ENCODE measurements at places on chromosomes 11 and 22.
A peak's percentile ranks its signal among the peaks of the same experiment; 100 is the strongest.

GRCh38 chr22:29772170-29772641 lies 5.0 kb downstream of the UQCR10 start:
- DNase-seq, result no peak

GRCh38 chr11:117589063-117589462 lies 208.0 kb downstream of the DSCAML1 start:
- no peak for DNase-seq

DNA sequence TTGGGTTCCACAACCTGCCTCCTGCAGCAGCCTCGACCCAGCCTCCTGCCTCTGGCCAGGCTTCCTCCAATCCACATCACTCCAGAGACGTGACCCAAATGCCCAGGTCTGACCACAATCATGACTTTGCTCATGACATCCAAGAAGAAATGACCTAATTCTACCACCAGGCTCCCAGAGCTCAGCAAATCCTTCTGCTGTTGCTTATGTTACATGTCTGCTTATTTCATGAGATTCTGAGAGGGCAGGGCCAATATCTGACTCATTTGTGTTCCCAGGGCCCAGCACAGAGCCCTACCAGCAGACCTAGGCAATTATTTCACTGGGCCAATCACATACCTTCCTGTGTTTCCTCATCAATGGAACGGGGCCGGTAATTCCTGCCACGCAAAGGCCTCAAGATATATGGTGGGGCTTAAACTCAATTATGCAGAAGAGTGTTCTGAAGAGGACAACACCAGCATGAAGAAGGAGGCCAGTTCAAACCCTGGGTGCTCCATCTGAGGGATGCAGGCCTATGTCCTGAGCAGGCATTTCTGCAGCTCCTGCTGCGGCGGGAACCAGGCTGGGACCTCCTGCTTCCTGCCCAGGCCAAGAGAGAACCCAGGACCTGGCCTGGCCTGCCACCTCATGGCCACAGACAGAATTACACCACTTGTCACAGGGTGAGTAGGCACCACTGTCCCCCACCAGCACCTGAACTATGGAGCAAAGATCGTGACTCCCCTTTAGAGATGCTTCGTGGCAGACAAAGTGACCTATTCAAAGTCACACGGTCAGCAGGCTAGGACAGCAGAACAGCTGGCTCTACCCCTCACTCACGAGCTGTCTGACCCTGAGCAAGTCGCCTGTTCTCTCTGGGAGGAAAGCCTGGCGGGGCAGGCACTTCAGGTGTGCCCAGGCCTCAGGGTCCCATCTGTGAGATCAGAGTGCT lies 5.9 kb downstream of the CENPM start:
- peak; percentile 82 for DNase-seq

- DNase-seq, result no peak
These were observed 24.9 kb upstream of the GNB1L start for GRCh38 chr22:19879643-19879991.

- no peak for DNase-seq
These were observed 8.4 kb upstream of the PMM1 start for GRCh38 chr22:41598081-41598480.

GRCh38 chr22:40533712-40534378 lies 102.7 kb downstream of the MRTFA start:
- peak; percentile 50 for DNase-seq

- DNase-seq, result no peak
These were observed 3.9 kb downstream of the CTSF start for GRCh38 chr11:66564538-66564937.

DNA sequence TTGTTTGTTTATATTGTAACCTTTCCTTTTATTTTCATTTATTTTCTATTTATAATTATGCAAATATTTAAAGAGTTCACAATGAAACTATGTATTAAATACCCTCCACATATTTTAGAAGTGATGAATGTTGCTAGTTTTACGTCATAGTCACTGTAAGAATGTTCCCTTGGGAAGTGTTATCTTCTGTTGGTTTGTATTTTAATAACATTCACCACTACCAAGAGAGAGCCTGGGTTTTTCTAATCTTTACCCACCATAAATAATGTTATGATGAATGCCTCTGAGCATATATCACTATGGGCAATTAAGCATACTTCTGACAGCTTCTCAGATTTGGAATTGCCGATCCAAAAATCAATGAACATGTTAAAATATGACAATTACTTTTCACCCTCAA lies 80.7 kb downstream of the GGT1 start:
- DNase-seq, result no peak

- DNase-seq, result peak; percentile 52
These were observed 836 bp downstream of the SPON1 start for GRCh38 chr11:13963169-13963948.

GRCh38 chr11:79182794-79183193 lies 258.0 kb downstream of the TENM4 start:
- no peak for DNase-seq

DNA sequence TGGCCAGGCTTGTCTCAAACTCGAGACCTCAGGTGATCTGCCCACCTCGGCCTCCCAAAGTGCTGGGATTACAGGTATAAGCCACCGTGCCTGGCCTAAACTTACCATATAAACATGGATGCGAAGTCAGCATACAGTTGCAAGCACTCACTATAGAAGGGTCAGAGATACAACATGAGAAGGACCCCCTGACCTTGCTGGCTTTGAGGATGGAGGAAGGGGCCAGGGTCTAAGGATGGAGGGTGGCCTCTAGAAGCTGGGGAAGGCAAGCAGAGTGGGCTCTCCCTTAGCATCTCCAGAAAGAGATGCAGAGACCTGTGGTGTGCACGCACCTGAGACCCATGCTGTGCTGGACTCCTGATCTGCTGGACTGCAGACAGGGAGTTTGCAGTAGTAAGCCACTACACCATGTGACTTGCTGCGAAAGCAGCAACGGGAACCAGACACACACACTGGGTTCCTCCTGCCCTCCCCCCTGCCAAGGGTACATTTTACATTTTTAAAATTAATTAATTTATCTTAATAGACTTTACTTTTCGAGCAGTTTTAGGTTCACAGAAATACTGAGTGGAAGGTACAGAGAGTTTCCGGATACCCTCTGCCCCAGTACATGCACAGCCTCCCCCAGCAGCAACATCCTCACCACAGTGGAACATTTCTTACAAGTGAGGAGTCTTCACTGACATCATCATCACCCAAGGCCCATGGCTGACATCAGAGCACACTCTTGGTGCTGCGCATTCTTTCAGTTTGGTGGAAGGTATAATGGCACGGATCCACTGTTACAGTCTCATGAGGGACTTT lies 170.1 kb upstream of the B3GAT1 start:
- DNase-seq, result no peak

- DNase-seq, result no peak
These were observed 53.5 kb downstream of the TEAD1 start for GRCh38 chr11:12727563-12728211.

DNA sequence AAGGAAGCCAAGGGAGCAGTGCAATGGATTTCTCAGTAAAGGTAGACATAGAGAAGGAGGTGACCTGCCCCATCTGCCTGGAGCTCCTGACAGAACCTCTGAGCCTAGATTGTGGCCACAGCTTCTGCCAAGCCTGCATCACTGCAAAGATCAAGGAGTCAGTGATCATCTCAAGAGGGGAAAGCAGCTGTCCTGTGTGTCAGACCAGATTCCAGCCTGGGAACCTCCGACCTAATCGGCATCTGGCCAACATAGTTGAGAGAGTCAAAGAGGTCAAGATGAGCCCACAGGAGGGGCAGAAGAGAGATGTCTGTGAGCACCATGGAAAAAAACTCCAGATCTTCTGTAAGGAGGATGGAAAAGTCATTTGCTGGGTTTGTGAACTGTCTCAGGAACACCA lies 6.6 kb downstream of the TRIM22 start:
- no peak for DNase-seq

- DNase-seq, result no peak
These were observed 14.5 kb upstream of the PARVA start for GRCh38 chr11:12362857-12363256.

DNA sequence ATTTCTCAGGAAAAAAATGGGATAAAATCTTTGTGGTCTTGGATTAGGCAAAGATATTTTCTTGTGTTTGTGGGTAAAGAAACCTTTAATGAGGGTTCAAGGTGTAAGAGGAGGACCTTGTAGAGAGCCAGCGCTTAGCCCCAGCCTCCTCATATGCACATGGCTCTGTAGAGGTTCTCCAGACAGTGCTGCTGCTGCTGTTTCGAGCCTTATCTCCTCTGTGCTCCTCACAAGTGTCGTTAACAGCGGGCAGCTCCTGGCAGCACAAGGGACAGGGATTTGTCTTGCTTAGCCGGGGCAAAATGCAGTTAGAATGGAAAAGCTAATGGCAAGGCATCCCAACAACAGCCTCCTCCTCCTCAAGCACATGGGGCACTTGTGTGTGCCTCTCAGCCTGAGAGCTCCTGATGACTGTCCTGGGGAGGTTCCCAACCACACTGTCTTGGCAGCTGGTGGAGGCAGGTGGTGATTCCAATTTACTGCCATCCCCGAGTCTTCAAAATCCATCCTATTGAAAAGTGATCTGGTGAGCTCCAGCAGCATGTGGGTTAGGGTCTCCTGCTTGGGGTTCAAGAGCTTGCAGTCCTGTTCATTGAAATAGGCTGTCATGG lies 7.6 kb upstream of the MSANTD2 start:
- DNase-seq, result no peak

DNA sequence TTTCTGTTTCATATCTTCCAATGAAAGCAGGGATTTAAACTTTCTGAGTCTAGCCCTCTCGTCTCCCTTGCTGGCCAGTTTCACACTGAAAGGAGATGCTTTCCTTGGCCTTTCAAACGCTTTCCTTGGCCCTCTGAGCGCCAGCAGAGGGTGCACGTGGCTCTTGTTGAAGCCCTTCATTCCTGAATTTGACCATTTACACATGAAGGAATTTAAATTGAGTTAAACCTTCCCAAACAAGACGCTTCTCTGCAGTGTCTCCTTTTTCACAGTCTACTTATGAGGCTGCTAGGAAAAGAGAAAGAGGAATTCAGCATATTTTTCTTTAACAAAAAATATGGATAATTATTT lies 21.6 kb downstream of the NNMT start:
- DNase-seq, result no peak

DNA sequence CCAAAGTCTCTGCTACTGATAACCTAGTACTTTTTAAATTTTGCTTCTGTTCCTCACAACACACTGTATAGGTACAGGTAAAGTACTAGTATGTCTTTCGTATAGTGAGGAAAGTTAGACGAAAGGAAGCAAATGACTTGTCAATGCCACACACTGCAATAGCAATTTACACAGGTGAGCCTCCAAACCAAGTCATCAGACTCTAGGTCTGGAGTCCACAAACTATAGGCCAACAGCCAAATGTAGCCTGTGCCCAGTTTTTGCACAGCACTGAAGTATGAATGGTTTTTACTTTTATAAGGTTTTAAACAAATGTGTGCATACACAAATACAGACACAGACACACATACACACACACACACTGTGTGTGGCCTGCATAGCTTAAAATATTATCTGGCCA lies 28.1 kb downstream of the ALG8 start:
- no peak for DNase-seq

DNA sequence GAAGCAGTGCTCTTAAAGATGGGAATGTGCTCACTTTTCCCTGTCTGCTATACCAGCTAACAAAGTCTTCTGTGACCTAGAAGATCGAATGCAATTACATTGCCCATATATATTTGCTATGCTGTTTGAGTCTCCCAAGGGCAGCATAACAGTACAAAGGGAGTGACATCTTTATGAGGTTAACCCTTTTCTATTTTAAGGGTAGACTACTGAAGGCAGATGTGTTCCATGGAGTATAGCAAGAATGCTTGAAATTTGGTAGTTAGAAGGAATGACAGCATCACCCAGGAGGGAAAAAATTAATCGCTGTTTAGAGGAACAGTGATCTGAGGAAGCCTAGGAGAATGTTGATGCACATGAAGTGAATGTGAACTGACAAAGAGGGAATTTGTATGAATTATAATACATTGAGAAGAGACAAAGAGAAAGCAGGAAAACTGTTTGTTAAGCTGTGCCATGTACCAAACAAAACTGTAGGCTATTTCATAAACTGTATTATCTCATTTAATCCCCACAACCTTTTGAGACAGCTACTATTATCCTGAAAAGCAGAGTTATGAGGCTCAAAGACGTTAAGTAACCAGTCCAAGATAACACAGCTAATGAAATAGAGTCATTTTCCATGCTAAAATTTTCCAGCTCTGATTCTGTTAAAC lies 13.0 kb downstream of the MAML2 start:
- DNase-seq, result no peak

DNA sequence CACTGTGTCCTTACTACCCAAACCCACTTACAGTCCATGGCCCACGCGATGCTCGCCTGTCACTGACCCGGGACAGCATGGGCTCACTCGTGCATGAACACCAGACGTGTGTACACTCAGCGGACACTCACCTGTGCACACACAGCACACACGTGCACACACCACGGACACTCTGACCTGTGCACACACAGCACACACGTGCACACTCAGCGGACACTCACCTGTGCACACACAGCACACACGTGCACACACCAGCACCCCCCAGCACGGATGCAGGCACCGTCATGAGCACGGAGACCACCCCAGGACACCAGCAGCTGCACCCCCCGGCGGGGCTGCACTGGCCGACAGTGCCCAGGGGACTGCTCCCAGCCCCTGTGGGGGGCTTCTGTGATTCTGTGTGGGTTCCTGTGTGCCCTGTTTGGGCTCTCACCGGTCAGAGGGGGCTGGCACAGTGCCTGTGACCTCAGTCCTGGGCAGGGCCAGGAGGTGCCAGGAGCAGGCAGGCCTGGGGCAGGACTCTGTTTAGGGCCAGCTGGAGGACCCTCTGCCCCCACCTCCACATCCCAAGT lies 20.2 kb downstream of the CRELD2 start:
- no peak for DNase-seq

DNA sequence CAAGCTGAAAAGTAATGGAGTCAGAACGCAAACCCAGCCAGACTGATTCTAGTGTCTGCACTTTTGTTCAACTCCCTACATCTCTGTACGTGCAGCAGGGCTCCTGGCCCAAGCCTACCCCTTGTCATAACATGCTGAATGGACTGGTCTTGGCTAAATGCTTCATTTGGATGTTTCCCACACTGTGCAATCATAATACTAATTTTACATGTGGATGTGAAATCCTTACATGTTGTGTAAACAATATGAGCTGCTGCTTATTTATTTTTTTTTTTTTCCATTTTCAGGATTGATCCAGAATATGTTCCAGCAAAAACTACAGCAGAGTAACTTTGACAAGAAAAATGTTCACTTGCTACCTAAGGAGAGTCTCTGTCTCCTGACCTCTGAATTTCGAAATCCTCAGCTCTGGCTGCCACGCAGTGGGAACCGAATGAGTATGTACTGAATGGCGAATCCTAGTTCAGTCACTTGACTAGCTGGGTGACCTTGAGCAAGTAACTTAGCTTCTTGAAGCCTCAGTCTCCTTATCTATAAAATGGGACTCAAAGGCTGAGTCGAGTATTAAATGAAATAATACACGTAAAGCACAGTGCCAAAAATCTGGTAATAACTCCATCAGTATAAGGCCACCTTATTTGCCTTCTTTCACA lies 133.4 kb downstream of the EHF start:
- DNase-seq, result no peak

DNA sequence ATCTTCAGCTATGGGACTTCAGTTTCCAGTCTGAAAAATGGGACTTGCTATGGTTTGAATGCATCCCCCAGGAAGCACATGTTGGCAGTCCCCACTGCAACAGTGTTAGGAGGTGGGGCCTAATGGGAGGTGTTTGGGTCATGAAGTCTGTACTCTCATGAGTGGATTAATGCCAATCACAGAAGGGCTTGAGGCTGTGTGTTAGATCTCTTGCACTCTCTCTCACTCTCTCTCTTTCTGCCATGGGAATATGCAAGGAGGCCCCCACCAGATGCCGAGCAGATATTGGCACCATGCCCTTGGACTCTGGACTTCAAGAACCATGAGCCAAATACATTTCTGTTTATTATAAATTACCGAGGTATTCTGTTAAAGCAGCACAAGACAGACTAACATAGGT lies 7.8 kb upstream of the AP1B1 start:
- DNase-seq, result no peak

Data from stimulated activated CD4-positive, alpha-beta T cell treated with anti-CD3 and anti-CD28 coated beads, Interleukin-2, amount 100 ng/mL, for 24 hours (primary cell).